Fibroblast of skin of abdomen (primary cell): ENCODE measurements at places on chromosomes 4 and X.

- no peak for DNase-seq
Observed at GRCh38 chr4:182351485-182351884, 108.3 kb downstream of the TENM3 start.

- DNase-seq, result no peak
Observed at GRCh38 chr4:40675166-40675565, 45.5 kb upstream of the RBM47 start.

GRCh38 chrX:39967348-39967747 is 130.4 kb downstream of the BCOR start:
- no peak for DNase-seq

- DNase-seq, result peak; percentile 98
Observed at GRCh38 chr4:15920723-15921591, 17.6 kb downstream of the FGFBP1 start.

DNA sequence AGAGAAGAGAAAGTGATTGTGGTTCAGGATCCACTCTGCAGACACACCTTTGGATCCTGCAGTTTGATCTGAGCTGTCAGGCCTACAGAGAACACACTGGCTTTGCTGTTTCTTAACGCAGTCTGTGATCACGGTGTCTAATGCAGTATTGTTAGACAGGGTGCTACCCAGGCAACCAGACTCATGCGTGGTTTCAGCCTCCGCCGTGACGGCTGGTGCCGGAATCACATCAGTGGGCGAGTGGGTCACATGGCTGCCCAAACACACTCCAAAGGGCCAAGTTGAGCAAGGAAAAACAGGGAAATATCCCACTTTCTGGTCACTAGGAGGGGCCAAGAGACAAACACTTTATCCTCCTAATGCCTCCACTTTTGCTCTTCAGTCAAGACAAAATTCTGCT is 27.5 kb downstream of the CCDC149 start:
- no peak for DNase-seq

GRCh38 chr4:180314972-180315371 is 1928.2 kb upstream of the TENM3 start:
- no peak for DNase-seq

DNA sequence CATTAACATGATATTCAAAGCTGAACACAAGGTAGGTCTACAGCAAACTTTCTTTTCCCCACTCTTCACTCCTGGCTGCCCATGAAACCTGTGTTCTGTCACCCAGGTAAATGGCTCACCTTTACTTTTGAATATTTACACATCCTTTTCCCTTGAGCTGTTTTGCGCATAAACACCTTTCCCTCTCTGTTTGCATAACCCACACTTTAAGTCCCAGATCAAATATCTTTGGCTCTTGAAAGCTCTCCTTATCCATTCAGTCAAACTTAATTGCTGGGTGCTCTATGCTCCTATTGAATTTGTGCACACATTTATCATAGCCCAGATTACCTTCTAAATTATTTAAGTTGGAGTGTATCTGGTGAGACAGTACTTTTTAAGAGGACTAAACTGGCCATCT is 51.7 kb upstream of the ATP8A1 start:
- no peak for DNase-seq

DNA sequence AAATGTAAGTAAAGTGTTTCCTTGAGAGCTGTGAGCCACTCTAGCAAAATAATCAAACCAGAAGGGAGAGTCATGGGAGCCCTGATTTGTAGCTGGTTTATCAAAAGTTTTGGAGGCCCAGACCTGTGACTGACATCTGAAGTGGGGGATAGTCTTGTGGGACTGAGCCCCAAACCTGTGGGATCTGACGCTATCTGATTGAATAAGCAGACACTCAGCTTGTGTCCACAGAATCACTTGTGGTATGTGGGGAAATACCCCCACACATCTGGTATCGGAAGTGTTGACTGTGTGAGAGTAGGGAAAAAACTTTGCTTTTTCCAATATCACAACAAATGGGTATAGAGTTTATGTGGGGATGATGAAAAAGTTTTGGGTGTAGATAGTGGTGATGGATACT is 35.4 kb downstream of the FUNDC1 start:
- DNase-seq, result no peak

GRCh38 chr4:79872738-79873137 is 200.3 kb downstream of the ANTXR2 start:
- DNase-seq, result peak; percentile 18

GRCh38 chr4:128782076-128782715 is 27.3 kb upstream of the JADE1 start:
- DNase-seq, result peak; percentile 59

DNA sequence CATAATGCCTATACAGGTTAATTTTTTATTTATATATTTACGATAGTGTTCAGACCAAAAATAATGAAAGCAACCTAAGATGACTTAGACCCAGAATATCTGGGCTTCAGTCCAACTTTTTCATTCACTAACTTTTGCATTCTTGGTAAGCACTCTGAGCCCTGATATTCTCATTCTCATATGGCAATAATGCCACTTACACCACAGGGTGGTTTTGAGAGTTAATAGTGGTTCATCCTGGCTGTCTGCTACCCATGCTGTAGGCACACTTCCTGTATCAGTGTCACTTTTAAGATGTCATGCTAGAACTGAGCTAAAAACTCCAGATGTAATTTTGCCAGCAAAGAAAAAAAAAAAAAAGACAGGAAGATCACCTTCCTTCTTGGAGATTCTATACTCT is 508.7 kb upstream of the FMR1 start:
- DNase-seq, result peak; percentile 0

GRCh38 chr4:165612936-165613335 is 234.1 kb downstream of the CPE start:
- DNase-seq, result no peak

DNA sequence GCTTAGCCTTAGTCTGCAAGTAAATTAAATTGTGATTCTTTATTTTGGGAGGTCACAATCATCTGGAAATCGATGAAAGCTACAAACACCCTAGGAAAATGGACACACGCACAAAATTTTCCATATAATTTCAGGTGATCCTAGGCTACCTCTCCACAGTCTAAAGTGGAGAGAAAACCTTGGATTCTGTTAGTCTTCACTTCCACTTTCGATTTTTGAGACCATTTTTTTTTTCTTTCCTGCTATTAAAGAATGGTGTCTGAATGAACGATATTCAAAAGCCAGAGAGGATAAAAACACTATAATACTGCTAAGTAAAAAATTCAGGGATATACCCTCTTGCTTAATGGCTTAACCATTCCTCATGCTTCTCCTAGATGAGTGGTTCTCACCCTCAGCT is 1.7 kb downstream of the FBXL5 start:
- DNase-seq, result no peak

GRCh38 chr4:37528166-37528885 is 157.8 kb downstream of the RELL1 start:
- DNase-seq, result no peak

DNA sequence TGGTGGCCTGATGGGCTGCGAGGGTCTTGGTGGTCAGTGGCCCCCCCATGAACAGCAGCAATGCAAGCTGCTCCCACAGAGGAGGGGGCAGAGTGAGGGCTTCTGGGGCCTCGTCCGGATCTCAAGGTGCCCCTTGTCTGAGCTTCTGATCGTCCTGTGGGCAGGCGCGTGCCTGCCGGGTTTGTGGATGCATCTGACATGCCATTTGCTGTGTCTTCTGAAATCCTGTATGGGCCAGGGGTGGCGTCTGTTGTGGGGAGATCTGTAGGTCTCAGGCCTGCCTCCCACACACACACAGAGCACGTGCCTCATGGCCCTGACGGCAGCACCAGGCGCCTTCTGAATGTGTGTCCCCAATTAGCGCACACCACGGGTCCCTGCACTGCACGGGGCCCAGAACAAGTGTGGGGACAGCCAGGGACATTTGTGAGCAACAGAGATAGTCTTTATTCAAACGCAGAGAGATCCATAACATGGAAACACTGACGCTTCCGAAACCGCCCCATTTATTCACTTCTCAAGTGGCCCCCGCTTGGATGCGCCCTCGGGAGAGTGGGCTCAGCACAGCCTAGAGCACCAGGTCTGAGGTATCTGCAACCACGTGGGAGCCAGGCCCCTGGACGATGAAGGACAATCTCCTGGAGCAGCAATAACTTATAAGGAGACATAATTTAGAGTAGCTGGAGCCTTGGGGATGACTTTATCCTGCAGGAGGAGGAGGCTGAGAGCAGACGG is 5.7 kb downstream of the SPON2 start:
- no peak for DNase-seq

DNA sequence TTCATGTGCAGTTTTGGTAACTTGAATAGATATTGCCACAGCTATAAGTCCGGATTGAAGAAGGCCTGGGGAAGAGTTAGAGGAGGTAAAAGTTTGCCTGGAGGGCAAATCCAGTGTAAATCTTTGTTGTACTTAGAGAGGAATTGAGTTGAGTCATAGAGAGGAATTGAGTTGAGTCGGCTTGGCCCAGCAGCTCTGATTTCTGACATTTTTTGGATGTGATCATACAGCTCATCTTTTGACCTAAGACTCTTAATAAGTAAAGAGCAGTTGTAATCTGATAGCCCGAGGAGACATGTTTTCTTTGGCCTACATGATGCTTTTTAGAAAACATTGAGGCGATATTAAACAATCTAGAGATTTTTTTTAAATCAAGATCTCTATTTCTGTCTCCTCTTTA is 3.9 kb downstream of the KIT start:
- peak; percentile 92 for DNase-seq

DNA sequence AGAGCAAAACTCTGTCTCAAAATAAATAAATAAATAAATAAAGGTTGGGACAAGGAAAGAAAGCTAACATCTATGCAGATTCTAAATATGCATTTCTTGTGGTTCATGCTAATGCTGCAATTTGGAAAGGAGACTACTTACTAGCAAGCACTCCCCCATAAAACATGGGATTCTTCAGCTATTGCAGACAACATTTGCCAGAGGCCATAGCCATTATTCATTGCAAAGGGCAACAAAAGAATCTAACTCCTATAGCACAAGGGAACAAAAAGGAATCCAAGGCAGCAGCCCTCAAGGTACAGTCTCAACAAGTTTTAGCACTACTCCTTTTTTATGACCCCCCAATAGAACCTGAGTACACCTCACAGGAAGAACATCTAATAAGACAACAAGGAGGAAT is 8.0 kb upstream of the HERC5 start:
- no peak for DNase-seq

GRCh38 chrX:121260596-121261240 is 213.3 kb downstream of the GLUD2 start:
- DNase-seq, result no peak

GRCh38 chrX:39582091-39582490 is 515.7 kb downstream of the BCOR start:
- peak; percentile 38 for DNase-seq

DNA sequence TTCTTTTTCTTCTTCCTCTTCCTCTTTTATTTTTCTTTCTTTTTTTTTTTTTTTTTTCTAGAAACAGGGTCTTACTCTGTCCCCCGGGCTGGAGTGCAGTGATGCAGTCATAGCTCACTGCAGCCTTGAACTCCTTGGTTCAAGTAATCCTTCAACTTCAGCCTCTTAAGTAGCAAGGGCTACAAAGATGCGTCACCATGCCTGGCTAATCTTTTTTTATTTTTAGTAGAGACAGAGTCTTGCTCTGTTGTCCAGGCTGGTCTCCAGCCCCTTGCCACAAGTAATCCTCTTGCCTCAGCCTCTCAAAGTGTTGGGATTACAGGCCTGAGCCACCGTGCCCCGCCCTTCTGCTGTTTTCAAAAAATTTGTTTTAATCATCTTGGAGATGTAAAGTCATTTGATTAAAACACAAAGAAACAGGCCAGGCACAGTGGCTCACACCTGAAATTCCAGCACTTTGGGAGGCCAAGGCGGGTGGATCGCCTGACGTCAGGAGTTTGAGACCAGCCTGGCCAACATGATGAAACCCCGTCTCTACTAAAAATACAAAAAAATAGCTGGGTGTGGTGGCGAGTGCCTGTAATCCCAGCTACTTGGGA is 28.1 kb downstream of the SYNPO2 start:
- DNase-seq, result no peak

DNA sequence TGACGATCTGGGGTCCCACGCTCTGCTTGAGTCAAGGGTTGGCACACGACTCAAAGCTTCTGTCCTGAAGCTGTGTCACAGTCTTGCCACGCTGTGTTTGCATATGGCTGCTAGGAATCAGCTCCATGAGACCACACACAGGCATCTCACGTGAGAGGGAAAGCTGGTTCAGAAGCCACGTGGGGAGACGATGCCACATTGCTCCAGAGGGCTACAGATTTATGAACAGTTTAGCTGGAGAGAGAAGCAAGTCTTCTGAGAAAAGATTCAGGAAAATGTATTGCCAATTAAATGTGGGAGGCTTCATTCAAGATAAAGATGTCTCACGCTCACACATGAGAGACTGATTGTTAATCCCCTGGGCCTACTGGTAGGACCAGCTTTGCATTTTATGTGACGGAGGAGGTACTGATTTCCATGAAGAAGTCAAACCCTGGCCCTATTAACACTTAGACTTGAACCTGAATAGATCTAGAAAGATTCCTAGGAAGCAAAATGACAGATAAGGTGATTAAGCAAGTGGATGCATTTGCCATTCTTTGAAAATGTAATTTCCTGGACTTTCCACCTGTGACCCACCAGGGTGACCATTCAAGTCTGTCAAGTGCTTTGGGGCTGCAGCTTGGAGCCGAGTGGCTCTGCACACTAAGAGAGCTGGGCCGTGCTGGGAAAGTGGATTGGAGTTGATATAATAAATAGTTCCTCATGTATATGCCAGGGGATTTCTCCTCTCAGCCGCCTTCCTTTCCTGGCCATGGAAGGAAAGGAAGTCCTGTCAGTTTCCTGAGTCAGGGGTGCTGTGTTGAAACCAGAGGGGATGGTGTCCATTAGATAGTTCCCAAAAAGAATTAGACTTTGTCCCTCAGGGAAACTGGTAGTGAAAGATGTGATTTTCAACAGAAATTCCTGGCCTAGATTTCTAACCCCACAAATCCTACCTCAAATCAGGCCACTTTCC is 29.0 kb downstream of the ENPP6 start:
- no peak for DNase-seq

GRCh38 chr4:169662206-169662605 is 41.8 kb downstream of the CLCN3 start:
- no peak for DNase-seq

- DNase-seq, result peak; percentile 29
Observed at GRCh38 chr4:23932901-23933308, 43.1 kb upstream of the PPARGC1A start.

- DNase-seq, result peak; percentile 72
Observed at GRCh38 chr4:186557486-186557885, 2.1 kb upstream of the MTNR1A start.
